Testis (tissue), 5 donors: ENCODE measurements at places on chromosomes 1 and 21. TPM values are rescaled to one million over a fixed set of nuclear protein-coding genes. Genes with fewer than 3 reads are reported as not detected.

Gene GPR61
- 4.1 TPM for total RNA-seq

Gene ANKRD35
- 1.7 TPM for total RNA-seq

Gene AADACL3
- not detected for total RNA-seq

Gene LIPI
- 0.74 TPM for total RNA-seq

Gene LPAR3
- 65.9 TPM for total RNA-seq

Gene TIE1
- total RNA-seq: 10.5 TPM

Gene COL24A1
- 1.8 TPM for total RNA-seq

Gene ZNF683
- 63.9 TPM for total RNA-seq

GRCh38 chr1:164857439-164857838 lies 298.5 kb downstream of the PBX1 start:
- no peak overlapping the region for H3K27ac ChIP-seq
- H3K4me3 ChIP-seq: no peak overlapping the region
- H3K4me1 ChIP-seq: no peaks in the 10 kb centered on the region
- H3K27me3 ChIP-seq: no peaks in the 10 kb centered on the region

DNA sequence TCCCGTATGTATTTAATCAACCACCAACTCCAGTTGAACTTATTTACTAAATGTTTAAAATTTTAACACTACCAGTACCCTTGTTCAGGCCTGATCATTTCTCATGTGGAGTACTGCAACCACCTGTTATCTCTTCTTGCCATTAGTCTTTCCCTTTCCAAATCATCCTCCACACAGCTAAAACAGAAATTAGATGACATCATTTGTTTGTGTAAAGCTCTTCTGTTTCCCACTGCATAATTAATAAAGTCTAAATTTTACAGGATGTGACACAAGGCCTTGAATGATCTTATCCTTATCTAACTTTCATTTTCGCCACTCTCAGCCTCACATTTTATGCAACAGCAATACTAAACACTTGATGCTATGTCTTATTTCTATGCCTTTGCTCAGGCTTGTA lies 24.4 kb downstream of the GDAP2 start:
- H3K27ac ChIP-seq: no peak overlapping the region
- DNase-seq: no peak
- no peaks in the 10 kb centered on the region for H3K36me3 ChIP-seq
- no peak overlapping the region for H3K4me3 ChIP-seq
- no peaks in the 10 kb centered on the region for H3K4me1 ChIP-seq
- H3K27me3 ChIP-seq: no peaks in the 10 kb centered on the region

GRCh38 chr1:21955501-21956281 lies 18.6 kb upstream of the HSPG2 start:
- no peak overlapping the region for H3K4me3 ChIP-seq

GRCh38 chr1:230459465-230459864 lies 33.3 kb upstream of the PGBD5 start:
- no peak overlapping the region for H3K27ac ChIP-seq
- no peaks in the 10 kb centered on the region for H3K27me3 ChIP-seq
- no peak for DNase-seq

GRCh38 chr1:228453022-228453560 lies 34.1 kb upstream of the RNF187 start:
- H3K36me3 ChIP-seq: no peaks in the 10 kb centered on the region
- no peaks in the 10 kb centered on the region for H3K27me3 ChIP-seq
- DNase-seq: no peak
- peaks cover 7% of the 10 kb centered on the region for H3K4me1 ChIP-seq
- H3K27ac ChIP-seq: no peak overlapping the region
- H3K4me3 ChIP-seq: no peak overlapping the region

DNA sequence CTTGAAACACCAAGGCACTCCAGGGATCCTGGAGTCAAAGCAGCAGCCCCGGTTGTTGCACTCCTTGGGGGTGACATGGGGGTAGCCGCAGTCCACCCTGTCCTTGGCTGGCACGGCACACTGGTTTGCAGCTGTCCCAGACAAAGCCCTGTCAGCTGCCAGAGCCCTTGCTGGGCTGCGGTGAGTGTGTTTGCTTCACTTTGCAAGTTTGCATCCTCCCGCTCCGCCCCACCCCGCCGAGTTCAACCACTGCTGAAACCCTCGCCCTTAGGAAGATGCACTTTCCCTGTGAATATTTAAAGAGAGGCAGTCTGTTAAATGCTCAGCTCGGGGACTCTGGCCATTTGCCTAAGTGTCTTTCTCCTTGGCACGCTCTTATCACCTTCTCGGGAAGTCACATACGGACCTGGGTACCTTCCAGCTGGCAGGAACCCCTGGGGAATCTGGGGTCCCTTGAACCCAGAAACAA lies 1.7 kb downstream of the TFF3 start:
- H3K27me3 ChIP-seq: no peaks in the 10 kb centered on the region
- no peaks in the 10 kb centered on the region for H3K36me3 ChIP-seq
- H3K4me3 ChIP-seq: no peak overlapping the region
- no peak overlapping the region for H3K27ac ChIP-seq
